C1 segment of cervical spinal cord (tissue), 14 donors: ENCODE measurements at places on chromosomes 1 and 21.

DNA sequence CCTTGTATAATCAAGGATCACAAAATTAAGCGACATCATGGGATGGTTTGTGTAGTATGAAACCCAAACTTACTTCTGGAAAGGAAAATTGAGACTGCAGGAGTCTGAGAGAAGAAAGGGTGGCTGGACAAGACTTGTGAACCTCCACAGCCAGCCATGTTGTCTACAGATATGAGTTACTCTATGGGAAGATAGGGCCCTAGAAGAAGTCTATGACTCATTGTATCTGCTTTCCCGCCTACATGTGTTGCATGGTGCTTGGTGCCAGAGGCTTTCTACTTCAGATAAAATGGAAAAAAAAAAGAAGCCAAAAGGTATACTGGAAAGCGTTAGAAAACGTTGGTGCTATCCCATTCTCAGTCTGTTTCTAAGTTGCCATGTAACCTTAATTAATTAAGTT, 18.7 kb upstream of the OR6N2 start:
- no peak for DNase-seq

GRCh38 chr1:220886470-220887201, 7.4 kb downstream of the HLX start:
- no peak for DNase-seq

- no peak for DNase-seq
Observed at GRCh38 chr1:108858230-108858950, 1.5 kb upstream of the AKNAD1 start.

GRCh38 chr1:59137968-59138367, 158.9 kb upstream of the FGGY start:
- no peak for DNase-seq

DNA sequence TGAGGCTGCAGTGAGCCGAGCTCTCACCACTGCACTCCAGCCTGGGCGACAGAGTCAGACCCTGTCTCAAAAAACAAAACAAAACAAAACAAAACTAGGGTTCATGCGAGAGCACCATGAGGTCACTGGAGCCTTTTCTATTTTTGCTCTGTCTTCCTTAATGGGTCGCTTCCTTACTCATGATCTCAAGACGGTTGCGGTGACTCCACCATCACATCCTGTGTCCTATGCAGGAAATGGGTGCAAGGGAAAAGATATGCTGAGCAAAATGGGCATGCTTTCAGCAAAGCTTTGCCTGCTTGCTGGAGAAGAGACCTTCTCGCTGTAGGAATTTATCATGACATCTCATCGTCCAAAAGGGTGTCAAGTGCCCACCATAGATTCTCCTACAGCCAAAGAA, 36.4 kb downstream of the WNT9A start:
- no peak for DNase-seq

GRCh38 chr1:44988531-44989156, 2.2 kb upstream of the EIF2B3 start:
- no peak for DNase-seq

- no peak for DNase-seq
Observed at GRCh38 chr1:213891989-213892902, 95.5 kb upstream of the PROX1 start.

GRCh38 chr1:116412480-116412798, 39.4 kb downstream of the ATP1A1 start:
- no peak for DNase-seq

DNA sequence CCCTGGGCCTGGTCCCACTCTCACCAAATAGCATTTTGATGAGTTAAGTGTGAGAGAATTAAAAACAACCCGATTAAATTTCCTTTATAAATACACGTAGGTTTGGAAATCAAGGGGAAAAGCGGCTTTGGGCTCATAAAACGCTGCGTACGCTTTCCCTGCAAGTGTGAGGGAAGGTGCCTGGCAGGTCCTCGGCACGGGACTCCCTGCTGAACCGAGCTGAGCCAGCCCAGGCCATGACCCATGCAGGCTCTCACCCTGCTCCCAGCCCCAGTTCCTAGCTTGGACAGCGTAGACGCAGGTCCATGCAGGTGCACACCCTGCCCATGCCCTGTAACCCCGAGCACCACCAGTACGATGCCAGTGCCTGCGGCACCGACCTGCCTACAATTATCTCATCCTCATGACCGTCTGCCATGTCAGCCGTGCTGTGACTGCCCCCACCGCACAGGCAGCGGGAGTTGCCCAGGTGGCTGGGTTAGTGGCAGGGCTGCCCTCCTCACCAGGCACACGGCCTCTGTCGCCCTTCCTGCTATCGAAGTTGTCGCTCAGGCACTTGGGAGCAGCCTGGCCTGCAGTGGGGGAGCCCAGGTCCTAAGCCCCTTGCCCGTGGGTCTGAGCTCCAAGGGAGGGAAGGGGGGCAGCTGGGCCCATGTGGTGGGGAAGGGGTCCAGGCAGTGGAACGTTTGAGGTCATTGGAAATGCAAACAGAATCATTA, 41.0 kb upstream of the ACTRT2 start:
- DNase-seq = no peak

DNA sequence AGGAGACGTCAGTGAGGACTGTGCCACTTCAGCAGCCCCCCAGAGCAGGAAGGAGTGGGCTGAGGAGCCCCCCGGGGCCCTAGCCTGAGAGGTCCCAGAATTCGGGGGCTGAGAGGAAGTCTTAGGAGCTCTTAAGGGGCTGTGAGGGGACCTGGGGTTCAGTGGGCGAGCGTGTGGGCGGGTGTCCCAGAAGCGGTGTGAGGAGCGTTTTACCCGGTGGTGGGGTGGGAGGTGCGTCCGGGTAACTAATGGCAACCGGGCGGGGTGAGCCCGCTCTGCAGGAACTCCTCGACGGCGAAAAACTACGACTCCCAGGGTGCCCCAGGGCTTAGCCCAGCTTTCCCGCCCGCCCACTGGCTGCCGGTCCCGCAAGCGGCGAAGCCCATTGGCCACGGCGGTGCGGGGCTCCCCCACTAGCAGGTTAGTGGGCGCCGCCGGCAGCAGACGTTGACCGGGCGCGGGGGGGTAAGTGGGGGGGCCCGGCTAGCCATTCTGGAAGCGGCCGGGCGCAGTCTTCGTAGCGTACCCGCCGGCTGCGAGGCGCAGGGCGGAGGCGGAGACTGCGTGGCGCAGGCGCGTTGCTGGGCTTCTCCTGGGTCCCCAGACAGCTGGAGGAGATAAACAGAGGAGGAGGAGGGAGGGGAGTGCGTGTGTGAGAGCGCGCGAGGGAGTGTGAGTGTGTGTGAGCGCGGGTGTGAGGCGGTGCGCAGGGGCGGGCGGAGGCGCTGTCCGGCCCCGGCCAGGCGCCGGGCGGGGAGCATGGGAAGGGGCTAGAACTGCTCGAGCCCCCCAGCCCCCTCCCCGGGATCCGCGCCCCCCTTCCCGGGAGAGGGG, at the start of gene WDTC1:
TSS of gene WDTC1 (plus strand) at position 584 of the 834 bp plus-strand sequence. CDS start 26,423 bp downstream, outside the sequence.
- DNase-seq = peak; percentile 85

DNA sequence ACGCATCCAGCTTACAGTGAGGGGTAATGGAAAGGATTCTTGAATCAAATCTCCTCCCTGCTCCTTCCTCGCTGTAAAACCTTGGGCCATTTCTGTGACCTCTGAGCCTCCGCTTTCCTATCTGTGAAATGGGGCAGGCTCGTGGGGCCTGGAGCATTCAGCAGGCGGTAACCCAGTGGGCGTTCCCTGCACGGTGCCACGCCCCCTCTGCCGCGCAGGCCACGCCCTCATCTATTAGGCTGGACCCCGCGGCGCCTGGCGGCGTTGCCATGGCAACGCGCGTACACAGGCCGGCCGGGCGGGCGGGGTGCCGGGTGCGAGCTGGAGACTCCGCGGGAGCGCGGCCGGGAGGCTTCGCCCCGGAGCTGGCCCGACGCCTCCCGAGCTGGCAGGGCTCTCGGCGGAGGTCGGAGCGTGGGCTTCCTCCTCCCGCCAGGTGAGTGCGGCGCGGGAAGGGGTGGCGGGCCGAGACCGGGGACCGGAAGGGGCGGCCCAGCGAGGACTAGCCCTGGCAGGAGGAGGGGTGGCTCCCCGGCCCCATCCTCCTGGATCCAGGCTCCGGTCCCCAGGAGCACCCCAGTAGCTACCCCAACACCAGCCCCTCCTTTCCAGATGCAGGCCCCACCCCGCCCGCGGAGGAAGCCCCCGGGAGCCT, at the start of gene FHAD1:
TSS of gene FHAD1 (plus strand) at position 264 of the 655 bp plus-strand sequence. CDS start 4,562 bp downstream, outside the sequence.
- DNase-seq = no peak

DNA sequence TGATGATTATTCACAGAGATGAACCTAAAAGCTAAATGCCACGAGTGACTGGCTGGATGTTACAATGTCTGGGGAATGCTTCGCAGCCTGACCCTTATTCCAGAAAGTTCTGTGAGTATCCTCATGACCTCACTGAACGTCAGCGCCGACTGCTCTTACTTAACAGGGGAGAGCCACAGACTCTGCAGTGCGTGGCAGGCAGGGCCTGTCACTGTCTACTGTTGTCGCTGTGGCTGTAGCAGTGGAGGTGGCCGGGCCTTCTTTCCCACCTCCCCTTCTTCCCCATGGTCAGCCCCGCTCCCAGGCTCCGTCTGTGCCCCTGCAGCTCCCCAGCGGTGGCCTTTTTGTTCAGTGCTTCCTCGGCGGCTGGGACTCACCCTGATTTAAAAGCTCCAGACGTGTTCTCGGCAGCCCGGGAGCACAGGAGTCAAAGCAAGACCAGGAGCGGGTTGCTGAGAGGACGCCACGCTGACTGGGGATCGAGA, 52.2 kb upstream of the TARBP1 start:
- DNase-seq = no peak

GRCh38 chr1:180581635-180582039, 22.9 kb downstream of the OVAAL start:
- no peak for DNase-seq
